ENCODE measurements at places on chromosomes 2 and 18.

- peak; percentile 45 for DNase-seq
Measured at GRCh38 chr2:39059366-39059952, 61.4 kb downstream of the SOS1 start.

DNA sequence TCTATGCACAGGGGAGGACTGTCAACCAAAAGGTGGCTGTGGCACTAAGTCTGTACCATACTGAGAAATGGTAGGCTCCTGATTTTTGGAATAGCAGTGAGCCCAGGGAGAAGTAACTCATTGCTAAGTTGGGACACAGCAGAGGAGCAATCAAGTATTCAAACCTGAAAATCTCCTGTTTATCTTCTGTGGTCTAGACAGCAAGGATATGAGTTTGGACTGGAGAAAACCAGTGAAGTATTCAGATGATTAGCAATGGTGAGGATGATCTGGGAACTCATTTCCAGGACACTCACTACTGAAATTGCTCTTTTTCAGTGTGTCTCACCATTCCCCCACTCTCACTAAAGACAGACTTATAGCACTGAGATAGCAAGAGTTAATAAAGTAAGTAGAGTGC, 112.0 kb downstream of the GULP1 start:
- DNase-seq, result no peak

DNA sequence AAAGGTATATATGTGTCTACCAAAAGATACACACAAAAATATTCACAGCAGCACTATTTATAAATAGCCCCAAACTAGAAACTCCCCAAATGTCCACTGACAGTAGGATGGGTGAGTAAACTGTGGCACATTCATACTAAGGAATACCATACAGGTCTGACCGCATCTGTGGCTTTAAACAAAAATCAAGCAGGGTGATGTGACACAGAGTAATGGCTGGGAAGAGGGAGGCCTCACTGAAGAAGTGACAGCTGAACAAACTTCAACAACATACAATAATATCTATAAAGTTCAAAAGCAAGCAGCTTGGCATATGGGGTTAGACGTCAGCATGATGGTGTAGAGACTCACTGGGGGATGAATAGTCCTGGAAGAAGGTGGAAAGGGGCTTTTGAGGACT, 115.1 kb upstream of the PPP1CB start:
- no peak for DNase-seq

DNA sequence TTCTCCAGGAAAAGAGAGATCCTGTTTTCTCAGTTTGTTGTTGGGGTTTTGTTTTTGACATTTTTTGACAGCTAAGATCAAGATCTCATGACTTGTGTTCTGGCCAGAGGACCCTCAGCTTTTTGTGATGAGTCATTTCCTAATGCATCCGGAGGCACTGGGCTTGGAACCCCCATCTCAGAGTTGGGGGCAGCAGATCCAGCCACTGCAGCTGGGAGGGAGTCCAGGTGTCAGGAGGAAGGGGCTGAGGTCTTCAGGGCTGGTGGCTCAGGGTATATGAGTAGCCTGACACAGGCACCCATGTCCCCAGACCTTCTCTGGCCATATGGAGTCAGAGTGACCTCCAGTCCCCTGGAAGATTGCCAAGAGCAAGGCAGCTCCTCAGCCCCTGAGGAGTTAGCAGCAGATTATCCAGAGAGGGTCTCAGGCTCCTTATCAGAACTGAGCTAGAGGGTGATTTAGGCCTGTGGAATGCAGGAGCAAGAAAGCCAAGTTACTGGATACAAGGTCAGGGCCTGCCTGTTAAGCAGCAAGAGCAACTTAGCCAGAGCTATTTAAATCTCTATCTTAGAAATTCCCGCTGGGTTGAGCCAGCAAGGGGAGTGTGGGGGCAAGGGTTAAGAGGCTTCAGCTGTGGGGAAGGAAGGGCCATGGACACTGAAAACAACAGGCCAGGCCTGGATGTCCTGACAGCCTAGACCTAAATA, 62.4 kb downstream of the TANC1 start:
- DNase-seq, result no peak

GRCh38 chr2:111035830-111036441, 84.8 kb upstream of the BCL2L11 start:
- DNase-seq, result no peak

- no peak for DNase-seq
Measured at GRCh38 chr2:227390468-227391256, 2.9 kb upstream of the SCYGR1 start.

DNA sequence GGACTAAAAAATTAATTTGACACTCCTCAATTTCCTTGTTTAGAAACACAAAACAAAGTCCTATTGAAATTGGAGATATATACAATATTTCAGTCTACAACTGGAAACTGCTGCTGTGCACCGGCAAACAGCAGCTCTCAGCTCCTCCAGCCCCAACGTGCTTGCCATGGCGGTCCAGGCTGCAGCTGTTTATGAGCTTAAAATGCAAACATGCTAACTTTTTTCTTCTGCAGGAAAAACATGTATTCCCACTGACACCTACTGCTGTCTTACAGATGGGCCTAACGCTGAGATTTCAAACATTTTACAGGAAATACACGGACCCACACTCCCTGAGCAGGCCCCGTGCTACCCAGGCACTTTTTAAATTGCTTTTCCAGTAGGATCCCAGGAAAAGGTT, 195.5 kb downstream of the BCL11A start:
- DNase-seq, result no peak

DNA sequence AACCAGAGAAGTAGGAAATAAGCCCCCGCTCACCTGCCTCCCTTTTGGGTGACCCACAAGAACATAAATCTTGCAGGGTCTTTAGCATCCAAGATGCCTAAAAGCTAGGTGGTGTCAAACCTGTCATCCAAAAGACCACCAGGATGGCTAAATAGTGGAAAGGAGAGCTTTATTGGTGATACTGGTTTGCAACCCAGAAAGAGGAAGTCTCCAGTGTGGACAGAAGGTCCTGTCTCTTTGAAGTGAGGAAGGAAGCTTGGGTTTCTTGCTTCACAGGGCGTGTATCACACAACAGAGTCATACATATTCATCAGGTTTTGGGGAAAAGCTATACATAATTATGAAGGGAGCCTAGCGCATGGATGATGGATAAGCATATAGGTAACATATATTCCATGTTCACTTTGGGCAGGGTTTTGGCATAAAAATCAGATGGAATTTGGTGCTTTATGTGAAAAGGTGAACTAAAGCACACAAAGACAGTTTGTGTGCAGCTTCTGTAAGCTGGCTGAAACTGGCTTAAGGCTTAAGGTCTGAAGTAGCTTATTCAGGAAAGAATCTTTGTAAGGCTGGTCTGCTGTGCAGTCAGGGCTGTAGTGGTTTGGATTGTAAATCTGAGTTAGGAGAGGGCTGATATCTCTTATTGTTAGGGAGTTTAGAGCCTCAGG, 102.2 kb upstream of the MSH2 start:
- DNase-seq, result no peak

DNA sequence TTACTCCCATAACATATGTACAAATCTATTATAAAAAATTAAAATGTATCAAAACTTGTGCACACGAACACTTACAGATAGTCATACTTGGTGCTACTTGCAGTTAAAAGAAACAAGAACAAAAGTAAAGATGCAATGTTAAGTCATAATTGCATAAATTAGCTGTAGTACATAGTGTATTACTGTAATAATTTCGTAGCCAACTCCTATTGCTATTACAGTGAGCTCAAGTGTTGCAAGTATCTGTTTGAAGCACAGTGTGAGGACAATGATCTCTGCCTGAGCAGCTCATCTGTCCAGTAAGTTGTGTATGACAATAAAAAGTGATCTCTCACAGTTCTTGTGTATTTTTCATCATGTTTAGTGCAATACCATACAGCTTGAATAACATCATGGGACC, 7.5 kb upstream of the SERPINB13 start:
- no peak for DNase-seq

GRCh38 chr18:13725566-13726231, 659 bp downstream of the FAM210A start:
- DNase-seq, result no peak

- DNase-seq, result no peak
Measured at GRCh38 chr18:25786758-25787157, 303.7 kb downstream of the SS18 start.

DNA sequence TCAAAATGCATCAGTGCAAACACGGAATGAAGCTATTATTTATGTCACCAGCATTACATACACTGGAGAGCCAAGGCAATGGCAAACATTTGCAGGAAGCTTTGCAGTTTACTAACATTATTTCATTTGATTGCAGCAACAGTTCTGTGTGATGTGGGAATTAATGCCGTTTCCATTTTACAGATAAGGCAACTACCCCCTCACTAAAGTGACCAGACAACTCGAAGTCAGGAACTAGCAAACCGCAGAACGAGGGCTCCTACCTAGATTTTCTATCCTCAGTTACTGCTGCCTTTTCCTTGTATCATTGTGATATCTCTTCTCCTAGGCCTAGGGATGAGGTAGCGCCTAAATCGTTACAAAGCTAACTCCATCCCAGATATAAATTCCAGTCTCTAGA, 85.5 kb downstream of the COLEC12 start:
- DNase-seq, result no peak

- DNase-seq, result no peak
Measured at GRCh38 chr2:20623241-20623640, 27.7 kb downstream of the HS1BP3 start.

GRCh38 chr2:226862623-226863022, 26.8 kb downstream of the RHBDD1 start:
- no peak for DNase-seq

- DNase-seq, result no peak
Measured at GRCh38 chr2:174597345-174598047, at the start of gene WIPF1. Gene WIPF1 (minus strand): TSS chr2:174597804. CDS start chr2:174585573, 12,231 bp downstream.

DNA sequence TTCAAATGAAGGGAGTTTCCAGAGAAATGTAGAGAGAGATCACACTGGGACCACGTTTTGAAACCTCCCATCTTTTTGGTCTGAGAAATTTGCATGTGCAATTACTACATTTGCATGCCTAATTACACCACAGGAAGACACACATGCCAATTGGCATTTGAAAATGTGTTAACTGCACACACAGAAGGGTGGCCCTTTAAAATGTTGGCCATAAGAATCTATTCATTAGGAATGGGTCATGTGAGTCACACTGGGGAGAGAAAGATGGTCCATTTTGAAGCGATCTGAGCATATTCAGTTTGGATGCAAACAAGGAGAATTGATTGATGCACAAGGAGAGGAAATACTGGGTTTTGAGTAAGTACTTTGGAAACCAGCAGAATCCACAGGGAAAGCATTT, 1407.1 kb upstream of the ACVR2A start:
- no peak for DNase-seq

DNA sequence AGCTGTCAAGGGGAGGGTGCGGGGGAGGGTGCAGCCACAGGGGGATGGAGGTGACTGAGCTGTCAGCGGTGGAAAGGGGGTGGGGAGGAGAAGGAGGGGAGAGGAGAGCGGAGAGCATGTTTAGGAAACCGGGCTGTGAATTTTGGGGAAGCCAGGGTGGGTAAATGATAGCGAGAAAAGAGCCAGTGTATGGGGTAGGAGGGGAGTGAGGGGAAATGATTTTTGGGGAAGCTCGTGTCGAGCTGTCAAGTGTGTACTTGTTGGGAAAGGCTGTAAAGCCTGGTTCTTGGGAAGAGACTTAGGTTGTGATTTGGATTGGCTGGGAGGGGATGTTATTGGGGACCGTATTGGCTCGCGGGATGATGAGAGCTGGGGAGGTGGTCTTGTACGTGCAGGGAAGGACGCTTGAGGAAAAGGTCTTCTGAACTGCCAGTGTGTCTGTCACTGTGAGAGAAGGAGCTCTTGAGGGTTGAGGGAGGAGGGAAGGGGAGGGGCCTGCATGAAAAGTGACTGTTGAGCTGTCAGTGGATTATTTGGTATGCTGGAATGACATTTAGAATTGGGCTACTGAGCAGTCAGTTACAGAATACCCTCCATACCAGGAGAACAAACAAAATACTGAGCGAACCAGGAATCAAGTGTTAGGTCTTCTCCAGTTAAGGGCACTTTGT, 1.0 kb downstream of the UBR3 start:
- peak; percentile 49 for DNase-seq

DNA sequence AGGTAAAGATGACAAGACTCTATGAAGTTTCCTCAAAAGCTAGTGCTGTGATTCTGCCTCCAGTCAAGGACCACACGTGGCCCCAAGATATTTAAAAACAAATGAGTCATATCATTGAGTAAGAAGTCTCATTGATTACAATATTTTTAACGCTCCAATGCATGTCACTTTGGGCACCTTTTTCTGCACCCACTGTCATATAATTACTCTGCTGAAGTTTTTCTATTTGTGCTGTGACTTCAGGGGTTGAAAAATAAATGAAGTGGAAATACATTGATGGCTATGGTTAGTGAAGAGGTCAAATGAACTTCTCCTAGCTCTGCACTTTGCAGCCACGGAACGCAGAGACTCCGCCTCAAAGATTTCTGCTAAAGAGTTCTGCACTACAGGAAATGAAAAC, 344.3 kb upstream of the KYNU start:
- no peak for DNase-seq

- DNase-seq, result no peak
Measured at GRCh38 chr18:75624869-75625268, 197.4 kb upstream of the SMIM21 start.

- no peak for DNase-seq
Measured at GRCh38 chr2:45067859-45068570, 58.8 kb upstream of the SIX2 start.

GRCh38 chr2:136207030-136207623, 89.2 kb upstream of the CXCR4 start:
- peak; percentile 83 for DNase-seq

GRCh38 chr2:238082151-238082550, 18.0 kb upstream of the ESPNL start:
- no peak for DNase-seq

- DNase-seq, result peak; percentile 86
Measured at GRCh38 chr2:107146181-107146580, 260.2 kb upstream of the ST6GAL2 start.

- DNase-seq, result no peak
Measured at GRCh38 chr2:168526641-168527040, 70.6 kb downstream of the CERS6 start.

GRCh38 chr2:167646557-167646956, 600.8 kb downstream of the STK39 start:
- DNase-seq, result no peak

GRCh38 chr2:11778923-11779757, 32.7 kb downstream of the LPIN1 start:
- peak; percentile 38 for DNase-seq

DNA sequence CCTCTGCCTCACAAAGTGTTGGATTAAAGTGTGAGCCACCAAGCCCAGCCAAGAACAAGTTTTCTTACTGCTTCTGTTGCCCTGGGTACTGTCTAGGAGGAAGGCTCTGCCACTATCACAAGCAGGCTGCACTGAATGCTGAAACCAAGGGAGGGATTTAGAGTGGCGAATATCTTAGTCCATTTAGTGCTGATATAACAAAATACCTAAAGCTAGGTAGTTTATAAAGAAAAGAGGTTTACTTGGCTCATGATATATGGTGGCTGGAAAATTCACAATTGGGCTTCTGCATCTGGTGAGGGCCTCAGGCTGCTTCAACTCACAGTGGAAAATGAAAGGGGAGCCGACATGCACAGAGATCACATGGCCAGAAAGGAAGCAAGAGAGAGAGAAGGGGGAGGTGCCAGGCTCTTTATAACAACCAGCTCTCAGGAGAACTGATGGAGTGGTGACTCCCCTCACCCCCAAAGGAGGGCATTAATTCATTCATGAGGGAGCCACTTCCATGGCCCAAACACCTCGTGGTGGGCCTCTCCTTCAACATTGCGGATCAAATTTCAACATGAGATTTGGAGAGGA, 146.0 kb upstream of the SERPINE2 start:
- DNase-seq, result no peak
